Vagina (tissue), 2 donors: ENCODE measurements at places on chromosomes 5 and 9. TPM values are rescaled to one million over a fixed set of nuclear protein-coding genes. Genes with fewer than 3 reads are reported as not detected.

- H3K36me3 ChIP-seq, result no peaks in the 10 kb centered on the region
- H3K4me3 ChIP-seq, result no peak overlapping the region
- H3K27me3 ChIP-seq, result no peaks in the 10 kb centered on the region
- H3K4me1 ChIP-seq, result no peaks in the 10 kb centered on the region
Measured at GRCh38 chr5:88396751-88397281, 128.2 kb upstream of the TMEM161B start.

Gene CBY3
- total RNA-seq, result not detected

DNA sequence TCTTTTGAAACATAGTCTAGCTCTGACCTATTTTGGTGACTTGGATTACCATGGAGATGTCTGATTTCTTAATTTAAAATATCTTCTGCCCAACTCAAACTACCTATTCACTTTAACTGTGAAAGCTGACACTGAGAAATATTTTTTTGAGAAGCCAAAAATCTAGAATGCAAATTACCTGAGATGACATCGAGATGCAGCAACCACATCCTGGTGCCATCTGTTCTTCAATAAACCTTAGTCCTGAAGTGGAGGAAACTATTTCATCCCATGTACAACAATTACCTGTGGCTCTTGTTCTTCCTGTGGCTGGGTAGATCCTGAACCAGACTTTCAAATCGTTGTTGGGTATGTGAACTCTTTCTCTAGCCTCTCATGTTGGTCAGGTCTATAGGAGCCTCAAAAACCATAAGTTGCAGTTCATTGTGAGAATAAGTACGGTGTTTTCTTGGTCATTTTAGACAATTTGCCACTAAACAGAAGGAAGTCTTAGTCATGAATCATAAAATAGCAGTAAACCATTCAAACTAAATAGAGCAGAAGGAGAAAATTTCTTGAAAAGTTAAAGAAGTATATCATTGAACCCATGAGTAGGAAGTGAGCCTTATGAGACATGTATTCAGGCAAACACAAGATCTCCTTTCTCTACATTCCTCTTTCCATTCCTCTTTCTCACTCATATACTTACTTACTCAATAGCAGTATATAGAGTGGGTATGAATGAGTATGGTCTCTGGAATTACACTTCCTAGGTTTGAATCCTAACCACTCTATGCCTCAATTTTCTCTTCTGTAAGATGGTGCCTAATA is 176.0 kb downstream of the HMHB1 start:
- no peak for DNase-seq
- no peak overlapping the region for H3K27ac ChIP-seq
- H3K4me1 ChIP-seq, result peaks cover 13% of the 10 kb centered on the region
- no peaks in the 10 kb centered on the region for H3K36me3 ChIP-seq

DNA sequence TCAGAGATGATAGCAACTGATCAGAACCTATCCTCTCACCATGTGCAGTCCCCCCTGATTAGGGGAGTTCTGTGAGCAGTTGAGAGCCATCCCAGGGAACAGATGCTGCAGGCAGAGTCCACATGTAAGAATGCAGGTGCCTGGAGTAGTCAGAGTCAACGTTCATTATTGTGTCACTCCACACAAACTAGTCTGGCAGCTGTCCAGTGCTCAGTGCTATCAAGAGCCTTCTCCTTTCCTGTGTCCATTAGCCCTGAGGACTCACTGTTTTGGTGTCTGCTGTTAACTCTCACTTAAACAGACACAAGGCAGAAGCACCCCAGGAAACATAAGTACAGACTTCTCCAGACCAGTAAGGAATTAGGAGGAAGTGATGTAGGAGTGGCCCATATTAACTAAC is 2.5 kb downstream of the SH3TC2 start:
- H3K4me3 ChIP-seq, result no peak overlapping the region
- no peak overlapping the region for H3K27ac ChIP-seq
- DNase-seq, result no peak
- H3K4me1 ChIP-seq, result peaks cover 28% of the 10 kb centered on the region
- H3K27me3 ChIP-seq, result no peaks in the 10 kb centered on the region
- no peaks in the 10 kb centered on the region for H3K36me3 ChIP-seq
